AG04449 (cell line): ENCODE measurements at places on chromosomes 3 and 15.
A peak's percentile ranks its signal among the peaks of the same experiment; 100 is the strongest.

DNA sequence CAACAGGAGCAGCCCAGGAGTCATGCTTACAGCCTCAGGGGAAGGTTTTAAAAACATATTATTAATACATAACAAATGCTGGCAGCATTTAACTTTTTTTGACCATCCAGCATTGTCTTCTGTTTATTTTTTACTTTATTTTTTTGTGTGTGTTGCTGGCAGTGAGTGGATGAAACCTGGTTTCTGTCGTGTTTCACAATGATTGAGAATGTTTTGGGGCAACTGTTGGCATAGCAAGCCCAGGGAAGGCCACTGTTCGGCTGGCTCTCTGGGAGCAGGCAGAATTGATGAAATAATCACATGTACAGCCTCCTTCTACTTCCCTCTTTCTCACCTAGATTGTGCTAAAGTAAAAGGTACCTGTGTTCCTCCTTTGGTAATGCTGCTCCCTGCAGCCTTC is 190.2 kb downstream of the NR1D2 start:
- DNase-seq: no peak

GRCh38 chr15:65571971-65572370 is 39.0 kb downstream of the INTS14 start:
- no peak for DNase-seq

DNA sequence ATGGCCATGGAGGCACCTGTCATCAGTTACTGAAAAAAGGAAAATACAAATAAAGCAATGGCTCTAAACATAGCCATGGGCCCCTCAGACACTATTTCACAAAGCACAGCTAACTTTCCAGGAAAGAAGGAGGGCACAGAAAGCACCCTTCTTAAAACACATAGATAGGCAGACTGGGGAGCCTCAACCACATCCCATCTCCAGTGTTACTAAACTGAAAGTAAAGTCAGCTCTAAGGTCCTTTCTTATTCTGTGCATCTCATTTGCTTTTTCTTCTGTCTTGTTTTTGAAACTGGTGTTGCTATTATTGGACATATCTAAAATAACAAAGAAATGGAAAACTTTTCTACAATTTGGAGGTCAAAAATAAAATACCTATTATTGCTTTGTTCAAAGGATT is 48.2 kb upstream of the STAC start:
- DNase-seq: no peak

- DNase-seq: no peak
Observed at GRCh38 chr15:80440024-80440423, 35.8 kb downstream of the ARNT2 start.

GRCh38 chr3:73602170-73602569 is 22.6 kb downstream of the PDZRN3 start:
- DNase-seq: peak; percentile 91

DNA sequence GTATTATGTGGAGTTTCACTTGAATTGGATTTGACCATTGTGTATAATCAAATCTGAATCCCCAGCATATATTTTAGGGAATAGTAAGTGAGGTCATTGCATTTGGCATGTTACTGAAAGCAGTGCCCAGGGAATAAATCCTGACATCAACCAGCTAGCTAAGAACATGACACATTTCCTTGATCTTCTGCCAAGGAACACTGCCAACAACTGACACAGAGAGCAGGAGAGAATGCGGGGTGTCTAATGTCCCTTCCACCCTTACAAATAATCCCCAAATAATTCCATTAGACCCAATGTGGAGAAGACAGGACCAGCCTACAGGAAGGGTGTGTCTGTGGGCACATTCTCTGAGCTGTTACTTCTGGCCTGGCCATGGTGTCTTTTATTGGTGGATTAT is 30.6 kb upstream of the UBE3A start:
- DNase-seq: no peak

DNA sequence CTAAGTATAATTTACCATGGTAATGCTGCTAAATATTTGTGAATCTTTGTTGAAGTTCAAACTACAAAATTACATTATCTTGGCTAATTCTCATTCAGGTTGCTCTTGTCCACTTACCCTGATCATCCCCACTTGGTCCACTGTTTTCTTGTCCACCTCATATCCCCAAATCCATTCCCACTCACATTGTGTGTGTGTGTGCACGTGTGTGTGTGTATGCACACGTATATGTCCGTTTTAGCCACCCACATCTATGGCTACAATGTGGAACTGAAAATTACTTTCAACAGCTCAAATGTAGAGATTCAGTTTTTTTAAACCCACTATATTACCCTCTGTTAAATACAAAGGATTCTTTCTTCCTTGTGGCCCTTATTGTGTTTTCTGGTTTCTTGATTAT is 15.2 kb upstream of the MEIS2 start:
- DNase-seq: no peak
